ENCODE measurements at places on chromosomes 4 and X. TPM values are rescaled to one million over a fixed set of nuclear protein-coding genes. Genes with fewer than 3 reads are reported as not detected.

UCP1 gene
- total RNA-seq, result 0.29 TPM

PCDH19 gene
- total RNA-seq, result 0.46 TPM

ARR3 gene
- total RNA-seq, result not detected

TMSB15B gene
- 11.7 TPM for total RNA-seq

SH3D19 gene
- 51.3 TPM for total RNA-seq

DAPP1 gene
- not detected for total RNA-seq

CFAP47 gene
- total RNA-seq, result not detected

CDS1 gene
- 13.9 TPM for total RNA-seq

Measured in H1 (cell line).